DMS79 (cell line): ENCODE measurements at places on chromosomes 4 and X.

DNA sequence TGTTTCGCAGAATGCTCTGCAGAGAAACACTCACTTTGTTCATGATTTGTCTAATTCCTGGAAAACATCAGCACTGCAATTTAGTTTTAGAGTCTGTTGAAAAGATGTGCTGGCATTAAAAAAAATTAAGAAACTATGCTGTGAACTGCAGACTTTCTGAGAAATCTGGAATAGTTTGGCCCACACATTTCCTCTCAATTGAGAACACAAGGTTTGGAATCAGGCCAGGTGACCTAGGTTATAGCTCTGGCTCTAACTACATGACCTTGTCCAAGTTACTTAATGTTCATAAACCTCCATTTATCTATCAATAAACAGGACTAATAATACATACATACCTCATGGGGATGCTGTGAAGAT lies 61.4 kb upstream of the ENPEP start:
- DNase-seq: no peak

GRCh38 chrX:134006484-134007161 lies 21.2 kb upstream of the GPC3 start:
- DNase-seq: no peak

DNA sequence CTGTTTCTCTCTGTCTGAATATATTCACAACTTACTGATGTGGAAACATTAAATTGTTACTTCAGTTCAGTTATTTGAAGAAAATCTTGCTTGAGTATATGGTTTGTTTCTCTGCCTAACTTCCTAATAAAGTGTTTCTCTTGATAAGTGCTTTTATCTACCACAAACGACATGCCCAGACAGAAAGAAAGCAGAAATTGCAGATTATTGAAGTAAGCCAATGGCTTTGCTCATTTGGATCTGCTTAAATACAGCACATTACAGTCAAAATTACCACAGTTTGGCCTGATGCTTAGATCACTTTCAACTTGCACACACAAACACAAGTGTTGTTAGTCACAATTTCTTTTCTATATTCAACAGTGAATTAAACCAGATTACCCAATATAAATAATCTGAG lies 68.0 kb downstream of the ATOH1 start:
- DNase-seq: no peak

GRCh38 chrX:38326086-38326485 lies 1.2 kb downstream of the RPGR start:
- DNase-seq: no peak

DNA sequence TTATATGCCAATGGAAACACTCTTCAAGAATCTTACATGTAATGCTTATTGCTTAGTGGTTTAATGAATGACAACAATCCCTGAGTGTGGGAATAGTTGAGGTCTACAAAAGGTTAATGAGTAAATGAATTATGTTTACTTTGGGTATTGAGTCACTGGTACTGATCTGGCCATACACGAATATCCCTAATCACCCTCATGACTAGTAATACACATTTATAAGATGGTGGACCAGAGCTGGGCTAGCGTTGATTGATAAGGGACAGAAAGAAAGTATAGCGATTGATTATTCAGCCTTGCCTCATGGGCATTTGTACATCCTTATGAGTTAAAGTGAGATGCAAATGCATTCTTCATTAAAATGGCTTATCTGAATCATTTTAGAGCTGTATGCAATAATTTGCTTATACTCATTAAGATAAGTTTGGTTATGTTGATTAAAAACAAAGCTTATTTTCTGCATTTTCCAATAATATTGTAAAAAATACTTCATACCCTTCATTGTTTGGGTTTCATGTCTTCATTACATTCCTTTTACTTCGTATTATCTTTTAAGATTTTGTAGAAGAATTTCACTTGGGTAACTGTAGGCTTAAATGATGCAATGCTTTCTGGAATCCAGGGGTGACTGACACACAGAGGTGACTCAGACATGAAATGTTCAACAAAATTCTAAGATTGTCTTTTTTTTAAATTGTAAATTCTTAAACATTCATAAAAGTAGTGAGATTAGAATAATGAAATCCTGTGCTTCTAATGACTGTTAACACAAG lies 47.4 kb downstream of the FGF2 start:
- no peak for DNase-seq

GRCh38 chrX:86023811-86024210 lies 23.5 kb downstream of the CHM start:
- no peak for DNase-seq
